Prostate gland (tissue), 2 donors: ENCODE measurements at places on chromosomes 1 and 21. TPM values are rescaled to one million over a fixed set of nuclear protein-coding genes. Genes with fewer than 3 reads are reported as not detected.

TRIM58 gene
- 0.36 TPM for total RNA-seq

ST3GAL3 gene
- total RNA-seq = 13.8 TPM

ATP6V0B gene
- 180 TPM for total RNA-seq

PPIAL4G gene
- not detected for total RNA-seq

NHLH1 gene
- total RNA-seq = not detected

S100A3 gene
- total RNA-seq = not detected

QSOX1 gene
- total RNA-seq = 471 TPM

BCAS2 gene
- 35.9 TPM for total RNA-seq

OR6K3 gene
- not detected for total RNA-seq

ADCY10 gene
- 0.05 TPM for total RNA-seq

SMIM1 gene
- total RNA-seq = 148 TPM

DNA sequence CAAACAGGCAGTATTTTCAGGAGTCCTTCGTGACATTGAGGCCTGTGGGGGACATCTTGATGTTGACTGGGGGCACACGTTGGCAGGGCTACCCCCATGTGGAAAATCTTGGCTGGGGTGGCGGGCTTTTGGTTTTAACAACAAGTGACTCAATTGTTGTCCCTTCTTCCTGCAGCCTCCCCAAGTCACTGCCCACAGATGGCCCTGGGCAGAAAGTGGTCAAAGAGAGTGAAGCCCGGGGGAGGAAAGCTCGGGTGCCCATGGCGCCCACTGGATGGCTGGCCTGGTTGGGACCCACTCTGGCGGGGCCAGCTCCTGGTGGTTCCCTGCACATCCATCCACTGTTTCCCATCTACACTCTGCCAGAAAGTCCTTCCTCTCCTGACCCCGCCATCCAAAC lies 24.6 kb upstream of the ZNF648 start:
- DNase-seq = no peak

- no peak for DNase-seq
These were observed 10.7 kb downstream of the MACF1 start for GRCh38 chr1:39214998-39215873.

GRCh38 chr1:31939484-31940329 lies 1.5 kb upstream of the PTP4A2 start:
- DNase-seq = no peak

GRCh38 chr1:185733818-185734735 lies at the start of gene HMCN1:
HMCN1 (plus strand) TSS chr1:185734391; CDS start chr1:185734780, 389 bp downstream.
- peak; percentile 43 for DNase-seq

DNA sequence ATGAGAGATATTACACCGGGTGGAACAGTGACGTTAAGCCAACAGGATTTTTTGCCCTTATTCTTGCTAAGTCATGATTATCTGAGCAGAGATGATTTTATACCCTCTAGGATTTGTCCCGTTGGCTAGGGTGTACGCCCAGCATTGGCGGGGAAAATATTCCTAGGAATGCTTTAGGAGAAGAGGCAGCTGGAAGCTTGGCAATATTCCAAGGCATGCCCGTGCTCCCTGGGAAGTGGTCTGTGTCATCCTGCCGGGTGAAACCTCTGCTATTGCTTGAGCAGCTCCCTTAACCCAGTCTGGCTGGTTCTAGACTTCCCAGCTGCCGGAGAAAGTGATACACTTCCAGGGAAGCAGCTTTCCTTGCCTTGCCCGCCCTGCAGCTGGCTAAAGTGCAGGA lies 16.2 kb downstream of the CHRNB2 start:
- DNase-seq = no peak

GRCh38 chr1:57272150-57272549 lies 151.7 kb downstream of the DAB1 start:
- no peak for DNase-seq

DNA sequence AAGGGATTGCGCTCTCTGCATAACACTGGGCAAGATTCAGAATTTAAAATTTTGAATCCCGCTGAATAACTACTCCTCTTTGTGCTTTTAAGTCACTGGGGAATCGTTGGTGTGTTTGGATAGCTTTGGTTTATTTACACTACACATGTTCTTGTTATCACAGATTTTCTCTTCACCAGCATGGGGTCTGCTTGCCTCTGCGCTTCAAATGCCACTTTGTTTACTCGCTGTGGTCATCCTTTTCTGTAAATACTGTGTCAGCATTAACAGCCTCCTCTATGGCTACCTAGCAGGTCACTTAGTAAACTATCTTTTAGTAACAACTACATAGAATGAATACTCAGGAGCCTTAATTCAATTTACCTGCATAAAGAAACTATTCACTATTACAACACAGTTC lies 14.4 kb upstream of the KCNH1 start:
- DNase-seq = no peak

GRCh38 chr1:107467286-107467685 lies 326.4 kb downstream of the NTNG1 start:
- no peak for DNase-seq

- DNase-seq = no peak
These were observed 48.0 kb downstream of the GPR161 start for GRCh38 chr1:168088511-168089325.

- no peak for DNase-seq
These were observed 50.2 kb upstream of the DNAH14 start for GRCh38 chr1:224879162-224879803.

DNA sequence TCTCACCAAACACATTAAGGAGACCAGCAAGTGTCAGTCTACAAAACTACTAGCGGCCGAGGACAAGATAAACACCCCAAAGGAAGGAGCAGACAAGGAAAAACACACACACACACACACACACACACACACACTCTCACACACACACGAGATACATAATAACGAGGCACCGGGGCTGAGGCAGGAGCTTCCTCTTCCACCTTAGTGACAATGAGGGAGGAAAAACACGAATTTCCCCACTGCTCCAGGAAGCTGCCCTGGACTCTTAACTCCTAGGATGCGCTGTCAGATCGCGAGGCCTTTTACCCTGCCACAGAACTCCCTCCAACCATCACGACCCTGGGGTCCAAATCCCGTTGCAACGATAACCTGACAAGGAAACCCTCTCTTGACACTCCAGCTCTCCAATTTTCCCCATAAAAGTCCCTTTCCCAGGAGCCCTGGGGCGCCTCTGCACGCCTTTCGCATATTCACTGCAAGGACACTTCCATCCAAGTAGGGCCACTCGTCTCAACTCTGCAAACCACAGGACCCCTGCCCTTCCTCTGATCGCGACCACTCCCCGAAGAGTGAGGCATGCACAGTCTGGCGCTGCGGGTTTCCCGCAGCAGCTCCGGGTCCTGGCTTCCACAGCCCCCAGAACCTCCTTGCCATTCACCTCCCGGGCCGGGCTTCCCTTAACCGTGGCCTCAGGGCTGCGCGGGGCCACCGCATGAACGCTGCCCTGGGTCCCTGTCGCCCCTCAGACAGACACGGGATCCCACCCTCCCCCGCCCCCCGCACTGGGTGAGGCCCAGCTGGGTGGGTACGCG lies 581 bp downstream of the ETV3 start:
- peak; percentile 24 for DNase-seq

GRCh38 chr1:166057650-166058049 lies 109.2 kb downstream of the FAM78B start:
- no peak for DNase-seq

GRCh38 chr1:112431038-112431437 lies 35.0 kb downstream of the CTTNBP2NL start:
- DNase-seq = no peak

GRCh38 chr1:186739515-186739914 lies 59.3 kb upstream of the PTGS2 start:
- no peak for DNase-seq

- DNase-seq = no peak
These were observed 22.3 kb downstream of the KNCN start for GRCh38 chr1:46529031-46529630.

GRCh38 chr1:227869279-227869842 lies 53.9 kb downstream of the PRSS38 start:
- DNase-seq = no peak

- no peak for DNase-seq
These were observed 239.0 kb upstream of the ZP4 start for GRCh38 chr1:238129677-238130076.

DNA sequence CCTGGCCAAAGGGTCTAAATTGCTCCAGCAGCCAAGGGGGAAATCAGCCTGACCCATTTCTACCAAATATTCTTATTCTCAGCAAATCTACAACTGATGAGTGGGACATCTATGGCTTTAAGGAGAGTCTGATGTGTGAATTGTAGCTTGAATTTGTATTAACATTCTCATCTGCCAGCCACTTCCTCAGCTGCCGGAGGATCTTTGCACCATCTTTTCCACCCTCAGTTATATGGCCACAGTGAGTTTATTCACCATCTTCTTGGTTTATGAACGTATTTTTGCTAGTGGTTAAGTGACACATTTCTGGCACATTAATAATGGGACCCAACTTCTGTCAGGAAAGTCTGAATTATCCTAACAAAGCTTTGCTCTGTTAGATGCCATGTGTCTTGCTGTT lies 69.6 kb downstream of the COLGALT2 start:
- no peak for DNase-seq

- DNase-seq = no peak
These were observed 14.6 kb upstream of the AIM2 start for GRCh38 chr1:159091180-159091560.

DNA sequence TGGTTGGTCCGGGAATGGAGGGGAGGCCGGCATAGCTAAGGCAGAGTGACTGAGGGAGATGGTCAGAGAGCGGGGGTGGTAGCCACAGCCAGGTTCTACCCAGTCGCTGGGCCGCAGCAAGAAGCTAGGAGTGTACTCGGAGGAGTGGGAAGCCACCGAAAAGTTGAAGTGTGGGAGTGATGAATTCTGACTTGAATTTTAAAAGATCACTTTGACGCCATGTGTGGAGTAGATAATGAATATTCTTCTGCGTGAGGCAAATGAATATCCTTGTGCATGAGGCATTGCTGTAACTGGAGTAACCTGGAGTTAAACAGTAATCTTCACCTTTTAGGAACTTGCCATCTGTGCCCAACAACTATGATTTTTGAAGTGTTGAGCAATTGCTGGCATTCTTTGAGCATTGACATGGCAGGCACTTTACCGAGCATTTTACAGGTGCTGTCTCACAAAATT lies 6.9 kb downstream of the CTPS1 start:
- DNase-seq = no peak

- DNase-seq = no peak
These were observed 916.7 kb upstream of the B3GALT2 start for GRCh38 chr1:194103101-194103500.

DNA sequence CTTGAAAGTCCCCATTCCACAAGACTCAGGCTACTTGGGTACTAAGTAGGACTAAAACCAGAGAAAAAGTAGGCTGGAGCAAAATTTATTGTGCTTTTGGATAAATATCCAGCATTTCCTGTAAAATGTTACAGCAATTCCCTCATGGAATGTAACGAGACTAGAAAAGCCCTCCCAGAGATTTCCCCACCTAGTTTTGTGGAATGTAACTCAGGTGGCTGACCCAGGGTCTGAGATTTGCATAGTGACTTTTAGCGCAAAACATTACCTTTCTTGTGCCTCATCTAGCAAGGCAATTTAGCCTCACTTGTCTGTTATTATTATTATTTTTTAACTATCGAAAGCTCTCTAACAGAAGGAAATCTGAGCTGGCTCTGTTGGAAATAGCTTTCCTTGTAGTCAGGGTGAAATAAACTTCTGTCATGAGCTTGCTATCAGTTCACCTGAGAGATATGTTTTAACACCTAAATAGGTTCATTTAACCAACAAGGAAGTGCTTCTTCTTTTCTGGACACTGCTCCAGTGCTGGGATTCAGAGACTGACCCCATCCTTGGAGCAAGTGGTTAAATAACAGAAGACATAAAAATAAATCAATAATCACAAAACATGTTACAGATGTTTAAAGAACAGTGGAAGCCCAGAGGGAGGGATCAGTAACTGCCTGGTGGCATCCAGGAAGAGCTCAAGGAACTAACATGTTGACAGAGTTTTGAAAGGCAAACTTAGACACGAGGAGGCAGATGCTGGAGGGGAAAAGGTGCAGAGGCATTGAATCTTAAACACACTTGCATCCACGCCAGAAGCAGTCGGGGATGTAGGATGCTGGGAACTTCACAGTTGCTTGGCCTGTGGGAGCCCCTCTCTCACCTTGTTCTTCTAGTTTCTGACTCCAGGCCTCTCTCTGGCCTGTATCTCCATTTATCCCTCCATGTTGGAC lies 68.3 kb upstream of the RHOU start:
- DNase-seq = no peak

GRCh38 chr1:159862031-159862430 lies 426 bp downstream of the VSIG8 start:
- no peak for DNase-seq

DNA sequence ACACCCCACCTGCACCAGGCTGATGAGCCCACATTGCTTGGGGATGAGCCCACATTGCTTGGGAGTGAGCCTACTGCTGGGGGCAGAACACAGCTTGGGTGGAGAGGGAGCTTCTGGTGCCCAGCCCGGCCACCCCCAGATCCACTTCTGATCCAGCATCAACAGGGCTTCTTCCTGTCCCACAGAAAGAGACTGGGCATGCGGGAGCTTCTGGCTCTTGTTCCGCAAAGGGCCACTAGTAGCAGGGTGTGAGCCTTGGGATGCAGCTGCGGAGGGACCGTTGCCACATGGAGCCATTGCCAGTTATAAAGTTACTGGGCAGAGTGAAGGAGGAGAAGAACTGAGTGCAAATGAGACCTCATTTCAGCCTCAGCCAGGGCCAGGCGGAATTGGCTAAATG lies 36.3 kb downstream of the PKP1 start:
- no peak for DNase-seq

DNA sequence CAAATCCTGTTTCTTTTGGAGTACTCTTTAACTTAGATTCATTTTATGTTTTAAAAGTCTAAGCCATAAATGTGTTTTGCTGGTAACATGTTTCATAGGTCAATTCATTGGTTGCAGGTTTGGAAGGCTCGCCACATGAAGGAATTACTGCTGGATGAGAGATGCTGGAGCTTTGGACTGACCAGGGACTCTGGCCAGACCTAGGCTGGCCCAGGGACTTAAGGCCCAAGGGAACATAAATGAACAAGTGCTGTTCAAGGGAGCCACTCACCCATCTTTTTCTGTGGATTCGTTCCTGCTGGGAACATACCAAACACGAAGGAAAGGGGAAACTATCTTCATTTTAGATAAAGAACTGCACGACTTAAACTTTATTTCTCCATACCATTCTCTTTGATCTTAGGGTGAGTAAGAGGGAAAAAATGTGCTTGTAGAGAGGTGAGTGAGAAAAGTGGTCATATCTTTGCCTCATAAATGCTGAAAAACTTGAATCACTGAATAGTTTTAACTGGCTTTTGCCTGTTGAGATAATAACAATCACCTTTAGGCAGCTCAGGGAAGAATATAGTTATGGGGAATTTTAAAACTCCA lies 15.3 kb upstream of the SHCBP1L start:
- DNase-seq = no peak

- peak; percentile 61 for DNase-seq
These were observed 1.7 kb upstream of the SORT1 start for GRCh38 chr1:109399326-109399957.

- no peak for DNase-seq
These were observed 345 bp upstream of the ALDH9A1 start for GRCh38 chr1:165698761-165699052.

- DNase-seq = no peak
These were observed 115.8 kb upstream of the WNT4 start for GRCh38 chr1:22258698-22259097.

GRCh38 chr1:54114955-54115354 lies 37.8 kb downstream of the CDCP2 start:
- no peak for DNase-seq

- no peak for DNase-seq
These were observed 73.1 kb upstream of the PRDX6 start for GRCh38 chr1:173403996-173404395.
